Osteoblast (primary cell): ENCODE measurements at places on chromosomes 2 and 18. TPM values are rescaled to one million over a fixed set of nuclear protein-coding genes. Genes with fewer than 3 reads are reported as not detected.

DNA sequence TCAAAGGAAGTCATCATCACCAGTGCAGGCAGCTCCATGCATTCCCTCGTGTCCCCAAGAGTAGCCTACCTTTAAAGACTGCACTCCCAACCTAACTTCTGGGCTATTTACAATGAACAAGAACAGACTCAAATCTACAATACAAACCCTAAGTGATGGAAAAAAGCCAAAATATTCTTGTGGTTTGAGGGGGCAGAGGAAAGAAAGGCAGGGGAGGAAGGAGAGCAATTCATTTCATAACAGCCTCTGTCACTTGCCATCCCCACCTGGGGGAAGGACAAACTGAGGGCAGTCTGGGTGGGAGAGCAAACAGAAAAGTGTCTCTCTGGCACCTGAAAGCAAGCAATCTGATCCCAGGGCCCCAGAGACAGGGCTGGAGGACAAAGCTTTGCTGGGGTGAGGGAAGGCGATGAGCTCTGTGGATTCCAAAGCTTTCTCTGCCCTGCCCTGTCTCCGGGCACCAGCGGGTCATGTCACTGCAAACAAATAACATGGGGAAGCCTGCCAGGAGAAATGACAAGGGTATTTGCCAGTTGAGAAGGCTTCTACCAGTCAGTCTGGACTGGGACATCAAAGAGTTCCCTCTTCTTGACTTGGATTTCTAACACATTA is 528.0 kb upstream of the TNP1 start:
- no peak overlapping the region for H3K4me3 ChIP-seq
- H3K36me3 ChIP-seq = no peaks in the 10 kb centered on the region
- no peak overlapping the region for H3K27ac ChIP-seq
- peaks cover 4% of the 10 kb centered on the region for H3K4me1 ChIP-seq
- no peak for DNase-seq

DNA sequence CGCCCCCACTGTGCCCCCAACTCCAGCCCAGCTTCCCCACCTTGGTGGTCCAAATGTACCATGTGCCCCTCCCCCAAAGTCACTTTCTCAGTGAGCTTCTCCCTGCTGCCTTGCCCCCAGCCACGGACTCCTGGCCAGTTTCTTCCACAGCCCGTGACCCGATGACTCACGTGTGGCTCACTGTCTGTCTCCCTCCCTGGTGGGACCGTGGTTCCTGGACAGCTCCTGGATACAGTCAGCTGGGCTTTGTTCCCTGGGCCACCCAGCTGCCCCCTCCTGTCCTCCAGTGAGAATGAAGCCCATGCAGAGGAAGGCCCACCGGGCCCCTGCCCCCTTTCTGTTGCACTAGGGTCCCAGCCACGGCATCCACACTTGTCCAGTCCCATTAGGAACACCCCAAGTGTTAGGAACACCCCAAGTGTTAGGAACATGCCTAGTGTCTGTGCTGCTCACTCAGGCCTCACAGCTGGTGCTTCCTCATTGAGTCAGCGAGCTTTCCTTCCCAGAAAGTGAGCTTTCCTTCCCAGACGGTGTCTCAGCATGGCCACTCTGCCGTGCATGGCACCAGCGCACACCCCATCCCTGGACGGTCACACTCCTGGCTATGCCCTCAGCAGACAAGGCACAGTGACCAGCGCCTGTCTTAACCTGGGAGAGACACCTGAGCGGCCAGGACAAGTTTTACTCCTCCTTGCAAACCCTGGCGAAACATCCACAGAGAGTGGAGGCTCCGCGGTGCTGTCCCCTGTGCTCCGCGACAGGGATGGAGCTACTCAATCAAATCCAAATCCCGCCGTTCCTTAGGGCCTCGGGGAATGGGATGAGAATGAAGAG is 44.8 kb upstream of the CTDP1 start:
- peaks cover 3% of the 10 kb centered on the region for H3K4me1 ChIP-seq
- no peak overlapping the region for H3K27ac ChIP-seq
- peak; percentile 91 for DNase-seq
- peaks cover 4% of the 10 kb centered on the region for H3K27me3 ChIP-seq
- no peak overlapping the region for H3K4me3 ChIP-seq

GRCh38 chr2:40315683-40316082 is 136.2 kb downstream of the SLC8A1 start:
- no peak overlapping the region for H3K4me3 ChIP-seq
- H3K27ac ChIP-seq = peak overlapping the region; percentile 61
- peaks cover 31% of the 10 kb centered on the region for H3K4me1 ChIP-seq
- H3K27me3 ChIP-seq = no peaks in the 10 kb centered on the region
- DNase-seq = no peak

DNA sequence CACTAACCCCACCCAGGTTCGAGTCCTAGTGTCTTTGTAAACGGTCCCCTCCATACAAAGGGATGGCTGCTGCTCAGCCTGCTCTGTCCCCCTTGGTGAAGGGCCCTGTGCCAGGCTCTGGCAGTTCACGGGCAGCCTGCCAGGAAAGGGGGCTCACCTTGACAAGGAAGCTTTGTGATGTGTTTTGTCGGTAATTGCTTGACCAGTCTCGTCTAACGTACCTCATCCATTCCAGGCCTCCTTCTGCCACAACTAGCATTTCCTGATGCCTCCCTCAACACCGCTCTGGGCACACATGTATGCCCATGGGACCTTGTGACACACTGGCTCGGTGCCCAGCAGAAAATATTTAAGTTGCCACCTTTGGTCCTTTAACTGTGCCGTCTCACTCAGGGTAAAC is 171.9 kb downstream of the KLHL29 start:
- H3K4me3 ChIP-seq = no peak overlapping the region
- no peaks in the 10 kb centered on the region for H3K27me3 ChIP-seq
- H3K4me1 ChIP-seq = no peaks in the 10 kb centered on the region

DNA sequence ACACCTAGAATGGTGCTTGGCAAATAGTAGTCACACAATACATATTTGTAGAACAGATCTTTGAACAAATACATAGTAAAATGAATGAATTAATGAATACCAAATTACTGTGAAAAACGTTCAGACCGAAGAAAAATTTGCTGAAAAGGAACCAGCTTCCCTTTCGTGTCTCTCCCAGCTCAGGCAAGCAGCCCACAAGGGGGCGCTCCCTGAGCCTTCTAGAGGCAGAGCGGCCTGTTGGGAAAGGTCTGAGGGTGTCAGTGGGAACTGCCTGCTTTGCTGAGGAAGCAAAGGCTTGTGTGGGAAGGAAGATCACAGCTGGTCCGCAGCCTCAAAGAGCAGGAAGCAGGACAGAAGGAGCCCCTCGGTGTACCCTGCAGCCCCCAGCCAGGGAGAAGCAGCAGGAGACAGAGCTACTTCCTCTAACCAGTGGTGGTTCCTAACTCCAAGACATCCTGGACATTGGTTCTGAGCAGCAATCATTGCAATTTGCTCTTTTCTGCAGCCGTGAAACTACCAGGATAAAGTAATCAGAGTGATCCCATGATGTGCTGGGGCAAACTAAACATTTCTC is 231.1 kb downstream of the ANKRD30B start:
- peak overlapping the region; percentile 12 for H3K27ac ChIP-seq
- no peaks in the 10 kb centered on the region for H3K36me3 ChIP-seq
- peaks cover 35% of the 10 kb centered on the region for H3K4me1 ChIP-seq
- H3K4me3 ChIP-seq = no peak overlapping the region
- no peaks in the 10 kb centered on the region for H3K27me3 ChIP-seq
- DNase-seq = peak; percentile 90

DNA sequence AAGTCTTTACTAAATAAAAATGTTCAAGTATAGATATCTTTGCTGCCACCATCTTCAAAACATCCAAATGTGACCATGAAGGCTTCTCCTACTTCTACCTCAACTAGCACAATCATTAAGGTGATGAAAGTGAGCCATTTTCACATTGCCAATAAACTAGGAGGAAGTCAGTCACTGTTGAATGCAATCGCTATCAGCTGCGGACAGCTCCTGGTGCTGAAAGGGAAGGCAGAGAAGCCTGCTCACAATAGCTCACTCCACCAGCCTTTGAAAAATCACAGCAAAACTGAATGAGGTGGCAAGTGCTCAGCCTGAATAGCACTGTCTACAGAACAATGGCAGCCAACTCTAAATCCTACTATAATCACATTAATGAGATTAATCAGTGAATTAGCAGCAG is 2.2 kb downstream of the MYT1L start:
- H3K27me3 ChIP-seq = no peaks in the 10 kb centered on the region
- no peaks in the 10 kb centered on the region for H3K36me3 ChIP-seq
- H3K4me3 ChIP-seq = no peak overlapping the region
- DNase-seq = no peak

GRCh38 chr2:156464106-156464505 is 27.9 kb downstream of the GPD2 start:
- H3K36me3 ChIP-seq = no peaks in the 10 kb centered on the region
- no peak overlapping the region for H3K4me3 ChIP-seq
- peaks cover 15% of the 10 kb centered on the region for H3K4me1 ChIP-seq
- H3K27ac ChIP-seq = peak overlapping the region; percentile 38
- no peaks in the 10 kb centered on the region for H3K27me3 ChIP-seq

GRCh38 chr2:240511351-240512108 is 46.3 kb downstream of the ANKMY1 start:
- no peaks in the 10 kb centered on the region for H3K36me3 ChIP-seq
- DNase-seq = peak; percentile 14
- no peak overlapping the region for H3K4me3 ChIP-seq
- H3K27ac ChIP-seq = no peak overlapping the region
- H3K4me1 ChIP-seq = peaks cover 5% of the 10 kb centered on the region

GRCh38 chr2:236162882-236163470 is 5.2 kb downstream of the GBX2 start:
- H3K36me3 ChIP-seq = no peaks in the 10 kb centered on the region
- no peaks in the 10 kb centered on the region for H3K4me1 ChIP-seq
- no peak overlapping the region for H3K27ac ChIP-seq
- peaks cover 54% of the 10 kb centered on the region for H3K27me3 ChIP-seq
- DNase-seq = peak; percentile 85

GRCh38 chr18:57052173-57052572 is 94.7 kb upstream of the BOD1L2 start:
- no peak overlapping the region for H3K27ac ChIP-seq
- no peaks in the 10 kb centered on the region for H3K36me3 ChIP-seq

DNA sequence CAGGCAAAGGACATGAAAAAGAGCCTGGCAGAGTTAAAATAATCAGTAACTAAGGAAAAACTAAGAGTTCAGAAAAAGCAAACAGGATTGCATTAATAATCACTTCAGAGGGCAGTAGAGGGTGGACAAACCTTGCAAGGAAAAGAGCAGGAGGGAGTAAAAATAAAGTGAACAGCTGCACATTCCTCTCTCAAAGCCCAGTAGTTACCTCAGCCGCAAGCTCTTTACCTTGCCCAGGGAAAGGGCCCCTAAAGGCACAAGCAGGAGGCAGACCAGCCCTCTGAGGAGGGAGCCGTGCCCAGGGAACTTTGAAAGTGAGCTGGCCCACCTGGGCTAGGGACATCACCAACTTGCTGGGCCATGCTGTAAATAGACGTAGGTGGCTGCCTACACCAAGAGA is 196.9 kb downstream of the C1D start:
- H3K4me3 ChIP-seq = no peak overlapping the region
- peaks cover 26% of the 10 kb centered on the region for H3K4me1 ChIP-seq
- no peak for DNase-seq
- no peaks in the 10 kb centered on the region for H3K27me3 ChIP-seq
- no peak overlapping the region for H3K27ac ChIP-seq

Gene RFTN2
- total RNA-seq = 14.5 and 18.6 TPM in 2 replicates

Gene IL36B
- not detected in 2 replicates for total RNA-seq

Gene CARF
- total RNA-seq = 11.9 and 13.8 TPM in 2 replicates

Gene UGT1A4
- not detected in 2 replicates for total RNA-seq
